ENCODE measurements at places on chromosomes 4 and X. TPM values are rescaled to one million over a fixed set of nuclear protein-coding genes. Genes with fewer than 3 reads are reported as not detected.

- no peak for DNase-seq
Measured at GRCh38 chr4:72505314-72505744, 63.7 kb downstream of the ADAMTS3 start.

DNA sequence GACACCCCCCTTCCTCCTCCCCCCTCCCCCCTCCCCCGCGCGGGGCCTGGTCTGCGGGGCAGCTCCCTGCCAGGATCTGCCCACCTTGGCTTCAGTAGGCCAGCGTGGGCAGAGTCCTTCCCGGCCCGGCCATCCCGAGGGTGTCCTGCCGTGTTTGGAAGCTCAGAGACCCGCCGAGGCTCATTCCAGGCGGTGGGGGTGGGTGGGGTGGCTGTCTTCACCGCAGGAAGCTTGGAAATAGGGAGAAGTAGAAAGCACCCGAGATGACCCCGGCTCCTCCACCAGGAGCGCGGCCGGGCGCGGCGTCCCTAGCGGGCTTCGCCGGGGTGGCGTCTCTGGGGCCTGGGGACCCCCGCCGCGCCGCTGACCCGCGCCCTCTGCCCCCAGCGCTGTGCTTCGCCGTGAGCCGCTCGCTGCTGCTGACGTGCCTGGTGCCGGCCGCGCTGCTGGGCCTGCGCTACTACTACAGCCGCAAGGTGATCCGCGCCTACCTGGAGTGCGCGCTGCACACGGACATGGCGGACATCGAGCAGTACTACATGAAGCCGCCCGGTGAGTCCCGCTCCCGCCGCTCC lies 1.6 kb downstream of the NAT8L start:
- DNase-seq: no peak

DNA sequence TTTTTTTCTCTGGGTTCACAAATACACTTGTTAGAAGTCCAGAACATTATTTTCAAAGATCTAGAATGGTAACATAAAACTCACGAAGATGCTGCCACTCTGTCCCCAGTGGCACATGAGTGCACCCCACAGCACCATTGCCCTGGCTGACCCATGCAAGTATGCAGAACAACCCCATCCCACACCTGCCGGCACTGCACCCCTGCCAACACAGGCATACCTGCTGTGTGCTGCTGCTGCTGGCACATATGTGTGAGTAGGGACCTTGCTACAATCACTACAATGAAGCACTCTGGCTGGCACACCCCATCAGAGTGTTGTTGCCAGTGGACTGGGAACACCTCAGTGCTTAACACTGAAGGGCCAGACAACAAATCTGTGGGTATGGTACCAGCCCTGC lies 66.9 kb downstream of the CISD2 start:
- DNase-seq: no peak

DNA sequence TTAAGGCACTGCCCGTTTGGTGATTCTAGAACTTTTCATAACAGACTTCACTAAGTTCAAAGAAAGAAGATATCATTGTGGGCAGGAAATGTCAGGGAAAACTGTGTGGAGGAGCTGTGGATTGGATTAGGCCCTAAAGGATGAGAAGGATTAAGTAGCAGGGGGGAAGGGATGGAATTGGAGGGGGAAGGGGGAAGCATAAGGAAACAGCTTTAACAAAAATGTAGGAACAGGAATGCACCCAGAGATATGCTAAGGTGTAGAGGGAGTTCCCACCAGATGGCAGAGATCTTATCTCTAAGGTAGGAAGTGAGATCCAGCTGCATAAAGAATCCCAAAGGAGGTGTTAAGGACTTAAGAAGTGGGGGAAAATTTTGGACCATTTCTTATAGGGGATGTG lies 114.5 kb downstream of the LARP7 start:
- no peak for DNase-seq

The CLIC2 gene
- total RNA-seq: 0.50 TPM

The ATOH1 gene
- not detected for total RNA-seq

The PABPC1L2A gene
- total RNA-seq: not detected

Measured in activated CD4-positive, alpha-beta memory T cell treated with anti-CD3 and anti-CD28 coated beads, Interleukin-2, amount 10 ng/mL, durations not matched to agents 7 days and 5 days (primary cell).